ENCODE measurements at places on chromosomes 1 and 21.
A peak's percentile ranks its signal among the peaks of the same experiment; 100 is the strongest.

DNA sequence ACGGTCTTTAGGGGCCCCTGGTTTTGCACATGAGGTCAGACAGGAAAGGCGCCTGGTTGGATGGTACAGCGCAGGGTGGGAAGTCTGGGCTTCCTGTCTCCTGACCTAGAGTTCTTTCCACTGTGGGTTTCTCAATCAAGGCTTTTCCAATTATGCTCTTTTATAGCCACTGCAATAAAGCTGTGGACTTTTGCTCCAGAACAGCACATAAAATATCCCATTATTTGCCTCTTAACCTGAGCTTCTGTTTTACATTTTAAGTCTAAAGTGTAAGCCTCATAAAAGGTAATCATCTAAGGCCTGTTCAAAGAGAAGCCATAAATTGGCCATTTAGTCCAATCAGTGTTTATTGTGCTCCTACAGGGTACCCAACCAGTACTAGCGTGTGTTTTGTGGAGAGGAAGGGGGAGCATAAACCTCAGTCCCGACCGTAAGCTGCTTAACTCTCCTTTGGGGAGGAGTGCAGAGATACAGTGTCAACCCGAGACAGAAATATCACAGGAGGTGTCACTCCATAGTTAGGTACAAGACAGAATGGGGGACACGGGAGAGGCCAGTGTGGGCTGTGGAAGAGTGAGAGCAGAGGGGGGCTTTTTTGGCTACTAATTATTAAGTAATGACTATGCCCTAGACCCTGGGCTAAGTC lies 270.0 kb downstream of the TRABD2B start:
- no peak for DNase-seq

GRCh38 chr1:84122780-84123382 lies 21.2 kb upstream of the PRKACB start:
- peak; percentile 20 for DNase-seq

- no peak for DNase-seq
These were observed 8.6 kb downstream of the ST6GALNAC3 start for GRCh38 chr1:76083189-76083588.

DNA sequence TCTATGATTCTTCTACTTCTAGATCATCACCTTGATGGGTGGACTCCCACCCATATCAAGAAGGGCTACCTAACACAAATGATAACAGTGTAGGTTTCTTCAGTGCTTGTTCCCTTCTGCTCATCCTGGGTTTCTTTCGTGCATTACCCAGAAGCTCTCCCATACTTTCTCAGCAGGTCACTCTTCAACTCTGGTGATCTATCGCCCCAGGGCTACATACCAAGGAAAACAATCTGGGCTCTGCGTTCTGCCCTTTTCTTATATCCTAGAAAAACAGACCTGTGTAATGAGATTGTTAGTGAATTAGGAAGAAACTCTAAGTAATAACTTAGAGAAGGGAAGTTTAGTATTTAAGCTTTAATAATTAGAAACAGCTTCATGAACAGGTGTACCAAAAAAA lies 370.6 kb upstream of the SPAG17 start:
- no peak for DNase-seq

- DNase-seq = peak; percentile 22
These were observed 71.8 kb downstream of the DISP3 start for GRCh38 chr1:11550664-11551283.

GRCh38 chr1:98975113-98975512 lies 29.5 kb downstream of the PLPPR5 start:
- DNase-seq = no peak

DNA sequence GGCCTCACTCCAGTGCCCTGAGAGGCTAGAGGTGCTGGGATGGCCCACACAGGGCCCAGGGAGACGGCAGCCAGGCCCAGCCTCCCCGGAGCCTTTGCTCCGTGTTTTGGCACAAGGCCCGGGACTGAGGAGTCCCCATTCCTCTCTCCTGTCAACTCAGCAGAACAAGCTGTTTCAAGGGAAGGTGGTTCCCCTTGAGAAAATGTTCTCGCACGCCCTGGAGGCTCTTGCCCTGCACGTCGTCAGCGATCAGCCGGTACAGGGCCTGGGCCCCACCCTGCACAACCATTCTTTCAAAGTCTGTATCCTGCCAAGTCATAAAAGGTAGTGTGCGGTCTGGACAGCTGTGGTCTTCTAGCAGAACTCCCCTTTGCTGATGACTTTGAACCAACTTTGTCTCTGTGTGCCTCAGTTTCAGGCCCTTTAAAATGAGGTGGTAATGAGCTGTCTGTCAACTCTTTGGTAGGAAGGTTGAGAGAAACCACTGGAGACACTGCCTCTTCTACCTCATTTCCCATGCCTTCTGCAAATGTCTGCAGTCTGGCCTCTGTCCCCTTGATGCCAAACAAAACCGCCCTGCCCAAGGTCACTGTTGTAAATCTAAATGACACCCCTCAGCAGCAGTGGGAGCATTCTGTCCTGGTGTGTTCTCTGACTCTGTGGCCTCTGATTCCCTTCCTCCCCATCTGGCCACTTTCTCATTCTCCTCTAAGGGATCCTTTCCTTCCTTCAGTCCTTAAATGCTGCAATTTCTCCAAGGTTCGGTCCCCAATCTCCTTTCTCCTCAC lies 138.6 kb upstream of the JUN start:
- peak; percentile 10 for DNase-seq

DNA sequence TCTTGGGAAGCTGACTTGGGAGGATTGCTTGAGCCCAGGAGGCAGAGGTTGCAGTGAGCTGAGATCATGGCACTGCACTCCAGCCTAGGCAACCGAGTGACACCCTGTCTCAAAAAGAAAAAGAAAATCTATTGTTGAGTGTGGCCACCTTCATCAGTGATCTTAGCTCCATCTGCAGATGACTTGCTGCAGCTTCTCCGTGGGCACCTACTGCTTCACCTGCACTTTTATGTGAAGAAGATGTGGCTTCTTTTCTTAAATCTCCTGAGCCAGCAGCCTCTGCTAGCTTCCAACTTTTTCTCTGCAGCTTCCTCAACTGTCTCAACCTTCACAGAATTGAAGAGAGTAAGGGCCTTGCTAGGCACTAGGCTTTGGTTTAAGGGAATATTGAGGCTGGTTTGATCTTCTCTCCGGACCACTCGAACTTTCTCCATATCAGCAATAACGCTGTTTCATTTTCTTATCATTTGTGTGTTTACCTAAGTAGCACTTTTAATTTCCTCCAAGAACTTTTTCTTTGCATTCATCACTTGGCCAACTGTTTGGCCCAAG lies 28.0 kb downstream of the AGPAT3 start:
- no peak for DNase-seq

GRCh38 chr1:41807390-41807789 lies 111.3 kb downstream of the HIVEP3 start:
- DNase-seq = no peak

- no peak for DNase-seq
These were observed 580.4 kb downstream of the TTLL7 start for GRCh38 chr1:83418558-83418957.

DNA sequence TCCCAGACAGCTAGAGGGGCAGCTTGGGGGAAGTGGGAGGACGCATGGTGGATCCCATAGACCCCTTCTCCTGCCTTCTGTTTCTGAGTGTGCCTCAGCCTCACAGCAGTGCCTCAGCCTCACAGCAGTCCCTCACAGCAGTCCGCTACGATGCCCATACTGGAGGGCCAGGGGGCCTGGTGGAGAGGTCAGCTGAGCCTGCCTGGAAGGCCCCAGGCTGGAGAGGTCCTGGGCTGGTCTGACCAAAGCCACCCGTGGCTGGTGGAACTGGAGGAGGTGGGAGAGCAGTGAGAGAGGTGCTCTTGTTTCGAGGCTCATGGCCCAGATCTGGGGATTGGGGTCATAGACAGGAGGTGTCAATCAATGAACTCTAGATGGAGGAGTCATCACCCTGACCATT lies 16.0 kb upstream of the RSPO1 start:
- DNase-seq = no peak

- no peak for DNase-seq
These were observed 66.2 kb upstream of the WDR26 start for GRCh38 chr1:224500796-224501195.

GRCh38 chr1:154386643-154387352 lies 18.3 kb upstream of the IL6R start:
- DNase-seq = peak; percentile 59

GRCh38 chr1:25877155-25877554 lies 1.6 kb upstream of the PAQR7 start:
- DNase-seq = no peak

DNA sequence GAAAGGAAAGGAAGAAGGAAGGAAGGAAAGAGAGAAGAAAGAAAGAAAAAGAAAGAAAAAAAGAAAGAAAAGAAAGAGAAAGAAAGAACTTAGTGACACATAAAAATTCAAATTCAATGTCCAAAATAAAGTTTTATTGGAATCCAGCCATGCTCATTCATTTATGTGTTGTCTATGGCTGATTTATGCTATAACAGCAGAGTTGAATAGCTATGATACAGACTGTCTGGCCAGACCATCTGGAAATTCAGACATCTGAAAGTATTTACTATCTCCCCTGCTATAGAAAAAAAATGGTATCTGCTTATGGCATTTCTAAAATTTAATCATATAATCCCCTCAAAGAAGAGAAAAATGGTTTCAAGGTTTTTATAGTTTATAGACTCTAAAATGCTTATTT lies 79.4 kb upstream of the RRP15 start:
- no peak for DNase-seq

GRCh38 chr1:94644352-94644751 lies 102.8 kb upstream of the F3 start:
- no peak for DNase-seq

GRCh38 chr1:246261639-246262038 lies 245.4 kb downstream of the SMYD3 start:
- DNase-seq = no peak

GRCh38 chr1:7049913-7050625 lies 264.8 kb downstream of the CAMTA1 start:
- no peak for DNase-seq

- DNase-seq = peak; percentile 47
These were observed 7.8 kb downstream of the C1orf162 start for GRCh38 chr1:111481387-111482221.

- peak; percentile 19 for DNase-seq
These were observed 100.4 kb downstream of the GALNT2 start for GRCh38 chr1:230167419-230167852.

- DNase-seq = no peak
These were observed 56.3 kb downstream of the SMYD3 start for GRCh38 chr1:246450611-246451251.

DNA sequence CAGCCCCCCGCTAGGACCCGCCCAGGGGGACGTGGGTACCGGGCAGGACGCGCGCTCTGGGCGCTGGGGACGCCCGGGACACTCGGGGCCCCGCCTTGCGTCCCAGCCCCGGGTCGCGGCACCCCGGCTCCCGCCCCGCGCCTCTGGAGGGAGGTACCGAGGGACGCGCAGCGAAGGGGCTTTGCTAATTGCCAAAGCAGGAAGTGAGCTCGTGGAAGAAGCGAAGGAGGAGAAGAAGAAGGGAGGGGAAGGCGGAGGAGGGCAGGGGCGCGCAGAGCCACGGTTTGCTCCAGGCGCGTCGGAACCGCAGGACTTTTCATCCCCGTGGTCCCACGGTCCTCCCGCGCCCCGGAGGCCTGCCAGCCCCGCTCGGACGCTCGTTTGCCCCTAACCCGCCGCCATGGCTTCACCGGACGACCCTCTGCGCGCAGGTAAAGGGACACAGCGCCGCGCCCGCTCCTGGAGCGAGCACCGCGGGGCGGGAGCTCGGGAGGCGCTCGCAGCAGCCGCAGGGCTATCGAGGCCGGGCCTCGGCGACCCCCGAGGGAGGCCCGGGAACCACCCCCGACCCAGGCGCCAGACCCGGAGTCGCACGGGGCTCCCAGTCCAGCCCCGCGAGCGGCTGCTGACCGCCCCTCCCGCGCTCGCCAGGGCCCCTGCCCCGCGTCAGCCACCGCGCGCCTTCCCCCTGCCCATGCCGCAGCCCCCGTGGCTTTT lies 1.3 kb downstream of the EDARADD start:
- DNase-seq = peak; percentile 30

DNA sequence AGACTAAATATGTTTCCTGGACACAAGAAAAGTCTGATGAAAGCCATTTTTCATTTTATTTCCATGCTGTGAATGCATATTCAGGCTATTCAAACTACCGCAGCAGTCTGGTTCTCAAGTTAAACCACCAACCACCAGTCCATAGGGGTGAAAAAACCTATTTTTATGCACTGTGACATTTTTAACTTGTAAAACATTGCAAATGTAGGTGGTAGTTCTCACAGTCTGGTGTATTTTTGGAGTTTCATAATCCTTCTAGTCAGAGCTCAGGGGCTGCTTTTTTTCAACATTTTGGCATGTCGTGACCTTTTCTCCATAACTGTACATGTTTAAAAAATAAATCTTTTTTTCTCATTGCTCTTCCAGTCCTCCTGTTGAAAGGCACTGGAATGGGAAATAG lies 907.6 kb upstream of the ADGRL2 start:
- DNase-seq = no peak

- no peak for DNase-seq
These were observed 123.3 kb upstream of the DPYD start for GRCh38 chr1:98044071-98044697.

DNA sequence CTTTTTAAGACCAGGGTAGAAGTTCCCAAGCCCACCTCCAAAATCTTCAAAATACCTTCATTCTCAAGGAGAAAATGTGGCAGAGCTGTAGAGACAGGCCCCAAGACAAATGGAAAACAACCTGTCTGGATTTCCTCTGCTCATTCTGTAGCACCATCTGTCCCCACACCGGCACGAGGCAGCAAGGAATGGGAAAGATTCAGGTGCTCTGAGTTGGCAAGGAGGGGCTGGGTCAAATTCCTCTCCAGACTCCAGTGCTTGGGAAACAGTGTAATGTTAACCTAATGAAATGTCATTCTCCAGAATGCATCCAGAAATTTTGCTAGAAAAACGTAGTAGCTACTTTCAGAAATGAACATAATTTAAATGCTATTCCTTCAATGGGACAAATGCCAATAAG lies 9.3 kb downstream of the PABPC4 start:
- no peak for DNase-seq

- DNase-seq = no peak
These were observed 22.4 kb downstream of the ARMH1 start for GRCh38 chr1:44696789-44697345.
